ENCODE measurements at places on chromosomes 1 and 21. TPM values are rescaled to one million over a fixed set of nuclear protein-coding genes. Genes with fewer than 3 reads are reported as not detected.
A peak's percentile ranks its signal among the peaks of the same experiment; 100 is the strongest.

- no peak for DNase-seq
These were observed 428.0 kb upstream of the CAMK1G start for GRCh38 chr1:209155546-209155945.

GRCh38 chr1:87167157-87167789, 161.4 kb upstream of the LMO4 start:
- no peak for DNase-seq

GRCh38 chr1:47813970-47814369, 183.2 kb downstream of the TRABD2B start:
- DNase-seq = no peak

- no peak for DNase-seq
These were observed 22.4 kb downstream of the CAPZB start for GRCh38 chr1:19462781-19463503.

- no peak for DNase-seq
These were observed 323.5 kb downstream of the RRAGC start for GRCh38 chr1:38536089-38536488.

DNA sequence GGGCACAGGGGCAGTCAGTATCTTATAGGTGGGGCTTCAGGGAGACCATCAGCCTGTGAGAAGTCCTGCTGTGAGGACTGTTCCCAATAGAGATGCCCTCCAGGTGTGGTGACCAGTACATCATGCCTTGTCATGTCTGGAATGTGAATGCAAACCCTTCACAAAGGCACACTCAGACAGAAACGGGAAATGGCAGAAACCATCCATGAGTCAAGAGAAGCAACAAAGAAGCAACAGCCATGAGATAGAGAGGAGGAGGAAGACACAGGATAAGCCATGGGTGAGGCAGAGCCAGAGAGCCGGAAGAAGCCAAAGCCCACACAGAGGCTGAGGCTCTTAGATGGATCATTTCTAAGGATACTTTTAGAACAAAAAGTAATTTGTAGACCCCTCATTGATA, 20.1 kb upstream of the ZP4 start:
- DNase-seq = no peak

DNA sequence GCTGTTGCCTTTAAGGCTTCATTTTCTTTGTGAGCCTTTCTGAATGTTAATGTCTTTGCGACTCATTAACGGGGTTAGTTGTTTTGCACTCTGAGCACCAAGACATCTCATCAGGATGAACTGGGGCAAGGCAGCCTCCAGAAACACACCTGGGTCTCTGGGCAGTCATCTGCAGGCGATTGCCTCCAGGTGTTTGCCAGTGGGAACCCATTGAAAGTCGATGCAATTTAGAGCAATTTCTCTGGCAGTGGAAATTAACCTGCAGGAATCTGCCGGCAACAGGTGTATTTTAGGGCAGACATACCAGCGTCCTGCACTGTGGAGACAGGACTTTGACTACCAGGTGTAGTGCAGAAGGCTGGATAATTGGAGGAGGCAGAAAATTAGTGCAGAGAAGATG, 661.0 kb upstream of the PTBP2 start:
- DNase-seq = no peak

DNA sequence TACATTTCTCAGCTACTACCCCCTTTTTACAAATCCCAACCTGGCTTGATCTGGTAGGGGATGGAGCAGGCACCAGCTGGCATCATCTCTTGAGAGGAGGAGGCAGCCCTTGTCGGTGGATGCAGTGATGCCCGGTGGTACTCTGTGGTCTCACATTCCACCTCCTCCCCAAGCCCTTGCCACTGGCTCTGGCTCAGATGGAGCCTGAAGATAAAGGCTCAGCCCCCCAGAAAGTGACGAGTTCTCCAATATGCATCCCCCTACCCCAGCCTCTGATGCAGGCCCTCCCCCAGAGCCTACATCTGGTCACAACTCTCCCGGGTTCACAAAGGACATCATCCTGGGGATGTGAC, 3.8 kb upstream of the GOLT1A start:
- DNase-seq = no peak

DNA sequence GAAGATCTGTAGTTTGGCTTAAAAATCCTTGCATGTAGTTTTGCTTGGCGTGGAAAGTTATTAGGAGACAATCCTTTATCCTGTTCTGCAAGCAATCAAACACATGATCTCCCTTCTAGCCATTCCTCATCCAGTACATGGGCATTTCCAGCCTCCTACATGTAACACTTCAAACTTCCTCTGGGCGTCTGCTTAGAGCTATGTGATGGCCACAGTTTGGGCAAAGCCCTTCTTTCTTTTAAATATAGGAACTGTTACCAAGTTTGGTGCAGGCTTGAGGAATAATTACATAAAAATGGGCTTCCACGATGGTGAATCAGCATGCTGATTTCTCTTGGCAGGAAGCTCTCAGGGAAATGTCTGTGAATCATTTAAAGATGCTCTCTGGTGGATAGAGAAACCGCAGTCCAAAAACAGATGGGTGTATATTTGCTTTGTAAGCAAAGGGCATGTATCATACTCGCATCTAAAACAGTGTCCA, 176.9 kb upstream of the FMN2 start:
- no peak for DNase-seq

DNA sequence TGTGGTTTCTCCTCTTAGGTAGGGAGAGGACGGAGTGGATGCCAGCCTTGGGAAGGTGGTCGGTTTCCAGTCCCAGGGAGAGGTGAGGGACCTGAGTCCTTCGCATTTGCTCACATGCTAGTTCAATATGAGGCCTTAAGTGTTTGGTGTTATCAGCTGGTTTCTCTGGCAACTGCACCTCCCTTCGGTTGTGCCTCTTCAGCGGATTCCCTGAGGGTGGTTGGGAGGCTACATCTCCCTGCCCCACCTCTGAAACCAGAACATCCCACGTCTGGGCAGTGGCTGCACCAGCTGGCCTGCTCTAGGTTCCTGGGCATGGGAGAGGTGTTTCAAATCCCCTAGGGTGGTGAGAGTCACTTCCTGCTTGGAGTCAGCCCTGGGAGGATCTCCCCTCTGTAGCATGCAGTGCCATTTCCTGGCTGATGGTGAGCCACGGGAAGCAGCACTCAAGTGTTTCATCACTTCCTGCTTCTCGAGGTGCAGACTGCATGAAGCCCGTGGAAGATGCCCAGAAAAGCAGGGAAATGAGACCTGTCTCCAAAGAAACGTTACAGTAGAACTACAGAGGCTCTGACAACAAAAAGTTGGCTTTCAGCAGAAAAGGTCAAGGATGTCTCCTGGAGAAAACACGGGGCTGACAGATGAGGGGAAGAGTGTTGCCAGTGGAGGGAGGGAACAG, 4.5 kb downstream of the TMEM125 start:
- peak; percentile 84 for DNase-seq

GRCh38 chr1:35431173-35431599, 126.0 kb downstream of the KIAA0319L start:
- DNase-seq = no peak

DNA sequence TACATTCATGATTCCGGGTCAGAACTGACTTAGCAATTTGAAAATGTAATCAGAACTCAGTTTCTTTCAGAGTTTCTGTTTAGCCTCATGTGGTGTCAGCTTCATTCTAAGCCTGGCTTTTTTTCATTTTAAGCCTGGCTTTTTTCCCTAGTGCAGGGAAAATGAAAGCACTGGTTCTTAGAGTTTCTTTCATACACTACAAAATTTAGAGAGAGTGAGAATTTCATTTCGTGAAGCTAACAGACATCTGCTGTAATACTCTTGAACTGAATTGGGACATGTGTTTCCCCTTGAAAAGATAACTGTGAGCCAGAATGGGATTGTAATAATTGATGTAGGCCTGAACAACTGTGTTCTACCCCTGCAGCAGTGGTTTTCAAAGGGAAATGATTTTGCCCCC, 95.3 kb upstream of the KIAA0040 start:
- DNase-seq = no peak

DNA sequence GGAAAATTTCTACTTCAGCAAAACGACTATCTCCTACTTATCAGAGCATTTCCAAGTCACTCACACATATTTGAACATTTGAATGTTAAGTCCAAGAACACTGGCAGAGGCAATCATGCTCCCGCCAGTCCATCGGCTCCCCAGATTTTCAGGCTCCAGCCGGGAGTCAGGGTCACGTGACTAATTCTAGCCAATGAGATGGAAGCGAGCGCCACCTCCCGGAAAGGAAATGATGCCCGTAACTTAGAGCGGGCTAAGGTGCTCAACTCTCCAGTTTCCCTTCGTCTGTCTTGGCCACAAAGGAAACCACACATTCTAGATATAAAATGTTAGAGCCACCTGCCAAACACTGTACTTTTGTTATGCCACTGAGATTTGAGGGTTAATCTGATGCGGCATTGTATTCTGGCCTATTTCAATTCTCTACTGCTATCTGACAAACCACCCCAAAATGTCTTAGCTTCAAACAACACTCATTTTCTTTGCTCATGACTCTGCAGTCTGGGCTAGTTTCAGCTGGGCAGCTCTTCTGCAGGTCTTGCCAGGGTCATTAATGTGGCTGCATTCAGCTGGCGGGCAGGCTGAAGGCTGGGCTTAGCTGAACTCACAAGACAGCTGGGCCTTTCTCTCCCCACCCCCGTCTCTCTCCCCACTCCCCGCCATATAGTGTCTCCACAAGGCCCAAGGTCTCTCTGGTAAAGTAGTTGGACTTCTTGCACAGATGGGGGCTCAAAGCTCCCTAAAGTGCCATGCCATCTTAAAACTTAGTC, 16.5 kb upstream of the LHX4 start:
- DNase-seq = peak; percentile 46

DNA sequence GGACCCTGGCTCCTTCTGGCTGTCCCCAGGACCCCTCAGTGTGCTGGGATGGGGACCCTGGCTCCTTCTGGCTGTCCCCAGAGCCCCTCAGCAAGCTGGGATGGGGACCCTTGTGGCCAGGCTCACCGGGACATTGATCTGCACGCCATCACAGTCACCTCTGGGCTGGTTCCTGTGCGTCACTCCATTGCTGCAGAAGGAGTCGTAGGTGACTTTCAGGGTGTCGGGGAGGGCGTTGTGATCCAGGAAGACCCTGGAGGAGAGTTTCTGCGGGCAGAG, 19.7 kb upstream of the PTTG1IP start:
- DNase-seq = no peak

DNA sequence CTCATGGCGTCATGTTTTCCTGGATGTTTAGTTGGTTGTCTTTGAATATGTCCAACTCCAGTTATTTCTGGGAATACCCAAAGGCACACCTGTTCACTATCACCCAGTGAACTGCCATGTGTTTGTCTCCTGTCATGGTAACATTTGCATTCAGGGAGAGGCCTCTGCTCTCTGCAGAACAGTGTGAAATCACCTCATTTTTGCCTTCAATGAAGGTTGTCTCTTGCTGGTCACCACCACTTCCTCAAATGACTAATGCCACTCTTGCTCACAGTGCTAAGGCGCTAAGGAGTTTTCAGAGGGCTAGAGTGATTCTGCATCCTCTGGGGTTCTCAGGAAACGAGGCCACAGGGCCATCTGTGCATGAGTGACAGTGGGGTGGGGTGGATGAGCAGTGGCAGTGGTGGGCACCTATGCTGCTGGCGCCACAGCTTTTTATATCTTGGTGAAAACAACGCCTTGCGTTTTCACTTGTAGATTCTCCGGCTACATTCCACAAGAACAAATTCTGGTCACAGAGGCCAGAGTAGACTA, 60.0 kb upstream of the ATP5PO start:
- peak; percentile 28 for DNase-seq

The ANKRD45 gene
- 0.17 TPM for total RNA-seq

The NR5A2 gene
- 7.9 TPM for total RNA-seq

The DNAJC6 gene
- 11.9 TPM for total RNA-seq

The OPTC gene
- not detected for total RNA-seq

The HAO2 gene
- not detected for total RNA-seq

The ATP6V1G3 gene
- 0.47 TPM for total RNA-seq

The CLEC20A gene
- total RNA-seq = 0.09 TPM

The MCOLN3 gene
- total RNA-seq = not detected

The CYP4X1 gene
- 6.3 TPM for total RNA-seq

The MATN1 gene
- 0.17 TPM for total RNA-seq

The RAB7B gene
- not detected for total RNA-seq

The EEIG2 gene
- 3.0 TPM for total RNA-seq

The CAMK1G gene
- total RNA-seq = not detected

The GREM2 gene
- not detected for total RNA-seq

Measured in dermis blood vessel endothelial cell (primary cell).